ENCODE measurements at places on chromosomes 4 and X.

DNA sequence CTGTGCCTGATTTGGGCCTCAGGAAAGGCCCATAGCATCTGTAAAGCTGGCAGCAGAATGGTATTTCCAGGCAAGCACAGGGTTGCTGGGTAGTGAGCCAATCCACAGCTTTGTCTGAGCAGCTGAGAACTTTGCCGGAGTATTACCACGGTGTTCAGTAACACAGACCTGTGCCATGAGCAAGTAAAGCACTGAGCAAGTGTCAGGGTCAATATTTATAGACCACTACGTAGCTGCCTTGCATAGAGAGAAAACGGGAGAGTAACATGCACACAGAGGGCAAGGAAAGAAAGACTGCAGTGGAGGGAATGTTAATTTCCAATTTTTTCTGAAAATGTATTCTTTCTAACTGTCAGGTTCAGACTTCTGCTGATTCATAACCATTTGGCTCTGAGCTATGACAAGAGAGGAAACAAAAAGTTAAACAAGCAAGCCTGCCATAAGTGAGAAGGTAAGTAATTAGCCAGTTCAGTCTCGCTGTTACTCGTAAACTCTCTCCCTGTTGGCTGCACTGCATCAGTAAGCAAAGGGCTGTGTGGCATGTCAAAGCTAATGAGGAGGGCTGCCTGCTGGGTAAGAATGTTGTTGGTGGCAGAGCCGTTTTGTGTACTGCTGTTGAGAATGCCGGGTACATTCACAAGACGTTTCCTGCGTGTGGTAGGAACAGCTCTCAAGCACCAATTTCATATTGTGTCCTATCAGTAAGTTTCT, 238.1 kb downstream of the BMPR1B start:
- DNase-seq: no peak

DNA sequence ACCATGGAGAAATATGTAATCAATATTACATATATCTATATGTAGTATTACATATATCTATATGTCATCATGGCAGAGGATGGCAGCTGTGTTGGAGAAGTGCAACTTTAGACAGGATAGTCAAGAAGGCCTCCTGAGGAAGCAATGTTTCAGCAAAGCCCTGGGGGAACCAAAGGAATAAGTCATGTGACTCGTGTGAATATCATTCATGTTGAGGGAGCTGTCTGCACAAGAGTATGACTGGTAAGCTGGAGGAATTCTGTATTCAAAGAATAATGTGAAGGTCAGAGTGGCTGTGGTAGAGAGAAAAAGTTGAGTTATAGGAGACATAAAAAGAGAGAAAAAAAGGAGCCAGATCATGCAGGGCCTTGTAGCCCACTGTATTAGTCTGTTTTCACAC, 92.9 kb upstream of the EDNRA start:
- DNase-seq: no peak

GRCh38 chr4:174461466-174462106, 60.7 kb downstream of the HPGD start:
- no peak for DNase-seq

GRCh38 chr4:139841464-139842195, 176.0 kb downstream of the MGST2 start:
- no peak for DNase-seq

DNA sequence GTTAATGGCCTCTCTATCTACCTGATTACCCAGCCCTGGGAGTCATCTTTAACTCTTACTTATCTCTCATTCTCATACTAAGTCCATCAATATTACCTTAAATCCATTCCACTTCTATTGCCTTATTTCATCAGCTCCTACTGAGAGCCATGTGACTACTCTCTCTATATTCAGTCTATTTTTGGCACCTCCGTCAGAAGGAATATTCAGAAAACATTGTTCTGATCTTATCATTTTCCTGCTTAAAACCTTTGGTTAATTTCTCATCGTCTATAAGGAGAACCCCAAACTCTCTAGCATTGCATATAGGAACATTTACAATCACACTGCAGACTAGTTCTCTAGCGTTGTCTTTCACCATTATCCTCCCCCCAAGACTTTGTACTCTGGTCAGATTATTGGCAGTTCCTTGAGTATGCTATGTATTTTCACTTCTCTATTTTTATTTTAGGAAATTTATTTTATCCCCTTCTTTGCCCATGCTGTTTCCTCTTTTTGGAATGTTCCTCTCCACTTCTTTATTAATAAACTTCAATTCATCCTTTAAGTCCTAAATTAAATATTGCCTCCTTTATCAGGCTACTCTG, 13.7 kb upstream of the AMMECR1 start:
- DNase-seq: no peak

DNA sequence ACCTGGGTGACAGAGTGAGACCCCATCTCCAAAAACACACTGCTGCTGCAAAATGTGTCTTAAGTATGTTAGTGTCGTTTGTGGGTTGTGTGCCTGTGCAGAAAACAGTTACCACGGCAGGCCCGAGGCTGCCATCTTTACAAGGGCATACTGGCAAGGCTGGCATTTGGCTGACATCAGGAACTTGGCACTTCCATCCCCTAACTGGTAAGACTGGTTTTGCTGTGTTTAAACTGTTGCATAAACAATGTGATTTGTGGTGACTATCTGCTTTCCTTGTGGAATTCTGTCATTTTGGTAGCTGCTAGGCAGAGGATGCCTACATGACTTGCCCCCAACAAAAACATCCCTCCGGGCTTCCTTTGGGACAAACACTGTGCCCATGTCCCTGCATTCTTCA, 12.3 kb downstream of the LRP2BP start:
- no peak for DNase-seq

DNA sequence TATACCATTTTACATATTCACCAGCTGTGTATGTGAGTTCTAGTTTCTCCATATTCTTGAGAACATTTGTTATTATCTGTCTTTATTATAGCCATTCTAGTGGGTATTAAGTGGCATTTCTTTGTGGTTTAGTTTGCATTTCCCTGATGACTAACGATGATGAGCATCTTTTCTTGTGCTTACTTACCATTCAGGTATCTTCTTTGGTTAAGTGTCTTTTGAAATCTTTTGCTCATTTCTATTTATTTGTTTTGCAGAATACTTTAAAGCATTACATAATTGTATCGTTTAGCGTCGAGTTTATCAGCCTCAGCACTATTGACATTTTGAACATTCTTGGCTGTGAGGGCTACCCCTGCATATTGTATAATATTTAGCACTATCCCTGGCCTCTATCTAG, 85.4 kb downstream of the FRMPD4 start:
- no peak for DNase-seq

- DNase-seq: no peak
Measured at GRCh38 chrX:118935352-118935751, 39.1 kb upstream of the LONRF3 start.

- no peak for DNase-seq
Measured at GRCh38 chr4:632196-632790, 6.9 kb downstream of the PDE6B start.

- DNase-seq: no peak
Measured at GRCh38 chrX:12617241-12617640, 174.0 kb upstream of the PRPS2 start.

- DNase-seq: no peak
Measured at GRCh38 chr4:53854991-53855568, 209.3 kb downstream of the CHIC2 start.

- DNase-seq: no peak
Measured at GRCh38 chr4:127783955-127784770, 2.0 kb downstream of the HSPA4L start.

DNA sequence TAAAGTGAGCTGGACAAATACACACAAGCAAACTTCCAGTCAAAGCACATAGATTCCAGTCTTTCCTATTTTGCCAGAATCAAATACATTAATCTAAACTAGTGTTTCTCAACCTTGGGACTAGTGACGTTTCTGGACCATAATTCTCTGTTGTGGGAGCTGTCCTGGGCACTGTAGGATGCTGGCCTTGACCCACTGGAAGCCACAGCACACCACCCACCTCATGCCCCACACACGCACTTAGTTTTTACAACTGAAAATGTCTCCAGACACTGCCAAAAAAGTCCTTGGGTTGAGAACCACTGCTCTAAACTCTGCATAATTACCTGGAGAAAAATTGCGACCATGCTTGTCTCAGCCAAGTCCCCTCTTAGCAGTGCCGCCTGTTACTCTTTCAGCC, 57.6 kb downstream of the MAP3K15 start:
- DNase-seq: no peak

All from activated CD4-positive, CD25-positive, alpha-beta regulatory T cell (primary cell).